Upper lobe of right lung (tissue), 1 donor: ENCODE measurements at places on chromosomes 16 and 17. TPM values are rescaled to one million over a fixed set of nuclear protein-coding genes. Genes with fewer than 3 reads are reported as not detected.

- H3K4me1 ChIP-seq: peaks cover 26% of the 10 kb centered on the region
- no peak overlapping the region for H3K27ac ChIP-seq
- no peak overlapping the region for H3K4me3 ChIP-seq
- no peak for DNase-seq
Measured at GRCh38 chr17:50180620-50181019, 14.8 kb downstream of the SGCA start.

GRCh38 chr16:85372627-85373372 is 240.3 kb upstream of the GSE1 start:
- H3K4me3 ChIP-seq: no peak overlapping the region
- peaks cover 24% of the 10 kb centered on the region for H3K4me1 ChIP-seq
- no peaks in the 10 kb centered on the region for H3K27me3 ChIP-seq
- H3K27ac ChIP-seq: no peak overlapping the region

DNA sequence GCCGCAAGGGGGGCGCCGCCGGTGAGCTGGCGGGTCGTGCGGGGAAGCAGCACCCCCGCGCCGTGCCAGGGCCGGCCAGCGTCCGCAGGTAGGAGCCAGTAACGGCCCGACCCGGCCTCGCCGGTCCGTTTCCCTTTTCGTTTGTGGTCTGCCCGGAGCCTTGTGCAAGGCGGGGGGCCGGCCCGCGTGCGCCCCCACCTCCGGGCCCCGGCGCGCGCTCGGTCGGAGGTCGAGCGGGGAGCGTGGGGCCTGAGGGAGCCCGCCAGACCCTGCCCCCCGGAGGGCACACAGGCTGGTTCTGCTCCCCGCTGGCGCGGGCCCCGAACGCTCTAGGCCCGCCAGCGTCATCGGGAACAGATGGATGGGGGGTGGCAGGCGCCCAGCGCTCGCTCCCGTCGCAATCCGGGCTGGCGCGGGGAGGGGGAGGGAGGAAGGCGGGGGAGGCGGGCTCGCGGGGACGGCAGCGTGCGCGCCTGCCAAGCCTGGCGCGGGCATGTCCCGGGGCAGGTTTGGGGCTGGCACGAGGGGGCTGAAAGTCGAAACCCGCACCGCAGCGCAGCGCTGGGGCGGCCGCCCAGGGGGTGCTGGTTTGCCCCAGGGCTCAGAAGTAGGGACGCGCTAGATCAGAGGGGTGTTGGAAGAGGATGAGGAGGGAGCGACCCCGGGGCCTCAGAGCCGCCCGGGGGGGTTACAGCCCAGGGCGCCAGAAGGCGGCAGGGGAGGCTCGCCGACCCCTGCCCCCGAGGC is 1.5 kb upstream of the GSE1 start:
- peak; percentile 94 for DNase-seq
- no peaks in the 10 kb centered on the region for H3K36me3 ChIP-seq
- peak overlapping the region; percentile 73 for H3K4me3 ChIP-seq
- H3K4me1 ChIP-seq: peaks cover 67% of the 10 kb centered on the region

- DNase-seq: no peak
- H3K27me3 ChIP-seq: no peaks in the 10 kb centered on the region
- H3K36me3 ChIP-seq: peaks cover 23% of the 10 kb centered on the region
- H3K4me1 ChIP-seq: peaks cover 7% of the 10 kb centered on the region
Measured at GRCh38 chr17:48892940-48893645, 506 bp downstream of the ATP5MC1 start.

DNA sequence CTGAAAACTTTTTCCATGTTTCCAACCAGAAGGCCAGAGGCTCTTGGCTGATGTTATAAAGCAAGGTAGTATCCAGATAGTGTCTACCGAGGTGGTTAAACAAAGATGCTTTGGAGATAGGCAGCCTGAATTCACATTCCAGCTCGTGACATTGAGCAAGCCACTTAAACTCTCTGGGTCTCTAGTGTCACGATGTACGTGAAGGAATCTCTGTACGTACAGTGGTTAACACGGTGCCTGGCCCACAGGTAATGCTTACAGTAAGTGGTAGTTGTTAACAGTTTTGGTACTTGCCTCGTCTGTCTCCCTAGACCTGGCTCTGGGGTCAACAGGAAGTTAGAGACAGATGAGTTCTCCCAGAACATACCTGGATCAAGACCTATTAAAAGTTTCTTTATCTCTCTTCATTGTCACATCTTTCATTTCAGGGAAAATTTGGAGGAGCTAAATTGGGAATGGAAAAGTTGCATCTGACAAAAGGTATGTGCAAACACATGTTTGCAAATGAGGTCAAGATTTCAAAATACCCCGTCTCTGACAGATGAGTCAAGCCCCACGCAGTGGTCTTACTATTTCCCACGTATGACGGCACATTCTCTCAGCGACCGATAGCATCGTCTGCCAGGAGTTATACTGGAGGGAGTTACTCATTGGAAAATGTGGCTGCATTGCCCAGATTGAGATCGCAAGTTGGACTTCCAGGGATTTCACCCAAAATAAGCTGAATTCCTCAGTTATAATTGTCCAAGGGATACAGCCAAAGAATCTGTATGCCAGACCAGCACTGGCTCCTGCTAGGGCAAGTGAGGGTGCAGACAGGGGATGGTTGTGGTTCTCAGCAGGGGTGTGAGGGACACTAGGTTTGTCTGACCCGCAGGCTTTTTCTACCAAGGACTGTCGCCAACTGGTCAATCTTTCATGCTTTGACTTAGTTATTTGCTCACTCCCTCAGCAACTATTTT is 18.9 kb upstream of the MYH10 start:
- H3K4me1 ChIP-seq: no peaks in the 10 kb centered on the region
- DNase-seq: no peak
- no peak overlapping the region for H3K4me3 ChIP-seq
- no peaks in the 10 kb centered on the region for H3K36me3 ChIP-seq

The PRSS53 gene
- total RNA-seq: 1.8 TPM

The ST6GALNAC2 gene
- 24.5 TPM for total RNA-seq

The TEKT1 gene
- total RNA-seq: not detected
